ENCODE measurements at places on chromosomes 11 and 22.

- DNase-seq = no peak
Measured at GRCh38 chr11:46149826-46150225, 28.6 kb upstream of the PHF21A start.

DNA sequence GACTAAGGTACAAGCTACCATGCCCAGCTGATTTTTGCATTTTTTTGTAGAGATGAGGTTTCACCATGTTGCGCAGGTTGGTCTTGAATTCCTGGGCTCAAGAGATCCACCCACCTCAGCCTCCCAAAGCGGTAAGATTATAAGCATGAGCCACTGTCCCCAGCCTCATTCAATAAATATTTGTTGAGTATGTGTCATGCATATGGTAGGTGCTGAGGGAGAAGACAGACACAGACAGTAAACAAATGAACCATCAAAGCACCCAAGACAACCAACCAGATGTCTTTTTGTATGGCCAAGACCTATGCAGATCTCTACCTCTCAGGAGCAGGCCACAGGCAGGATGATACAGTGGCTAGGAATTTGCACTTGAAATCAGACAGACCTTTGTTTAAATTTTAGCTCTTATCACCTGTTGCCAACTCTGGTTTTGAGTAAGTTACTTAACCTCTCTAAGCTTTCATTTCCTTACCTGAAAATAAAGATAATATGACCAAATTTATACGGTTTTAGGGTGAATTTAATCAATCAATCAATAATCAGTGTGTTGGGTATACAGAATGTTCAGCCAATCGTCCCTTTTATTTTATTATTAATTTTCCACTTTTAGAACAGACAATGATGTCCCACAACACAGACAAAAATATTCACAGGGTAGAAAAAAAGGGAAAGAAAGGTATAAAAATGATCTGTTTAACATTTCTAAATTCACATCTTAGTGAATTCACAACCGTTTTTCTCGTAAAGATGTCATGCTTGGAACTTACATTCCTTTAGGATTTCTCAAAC lies 128.2 kb downstream of the SGSM3 start:
- no peak for DNase-seq

- DNase-seq = no peak
Measured at GRCh38 chr11:130912552-130912951, 3.7 kb downstream of the SNX19 start.

GRCh38 chr11:46006418-46007070 lies 84.1 kb downstream of the LARGE2 start:
- no peak for DNase-seq

GRCh38 chr11:64917663-64917995 lies 620 bp upstream of the ATG2A start:
- no peak for DNase-seq

- no peak for DNase-seq
Measured at GRCh38 chr11:96188243-96189006, 154.6 kb downstream of the MAML2 start.

DNA sequence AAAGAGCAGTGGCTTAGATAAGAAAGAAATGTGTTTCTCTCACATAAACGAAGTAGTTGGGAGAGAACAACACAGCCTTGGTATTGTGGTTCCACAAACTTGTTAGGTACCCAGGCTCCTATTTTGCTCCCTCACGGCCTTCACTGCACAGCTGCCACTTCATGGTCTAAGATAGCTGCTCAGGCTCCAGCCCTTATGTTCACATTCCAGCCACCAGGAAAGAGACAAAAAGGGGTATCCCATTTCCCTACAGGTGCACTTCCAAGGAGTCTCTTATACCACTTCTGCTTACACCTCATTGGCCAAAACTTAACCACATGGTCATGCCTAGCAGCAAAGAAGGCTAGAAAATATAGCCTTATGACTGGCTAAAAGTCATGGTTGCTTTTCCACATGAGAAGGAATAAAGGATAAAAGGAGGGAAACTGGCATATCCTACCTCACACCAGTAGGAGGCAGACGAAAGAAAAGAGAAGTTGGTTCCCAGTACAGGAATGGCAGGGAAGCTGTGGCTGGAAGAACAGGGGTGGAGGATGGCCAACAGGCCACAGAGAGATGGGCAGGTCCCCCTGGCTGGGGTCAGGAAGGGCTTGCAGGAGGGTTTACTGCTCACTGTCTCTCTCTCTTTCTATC lies 5.4 kb upstream of the HDHD5 start:
- DNase-seq = no peak

- DNase-seq = no peak
Measured at GRCh38 chr11:64406221-64406946, 47.4 kb downstream of the RPS6KA4 start.

GRCh38 chr11:123137431-123138224 lies 57.4 kb downstream of the CLMP start:
- no peak for DNase-seq

DNA sequence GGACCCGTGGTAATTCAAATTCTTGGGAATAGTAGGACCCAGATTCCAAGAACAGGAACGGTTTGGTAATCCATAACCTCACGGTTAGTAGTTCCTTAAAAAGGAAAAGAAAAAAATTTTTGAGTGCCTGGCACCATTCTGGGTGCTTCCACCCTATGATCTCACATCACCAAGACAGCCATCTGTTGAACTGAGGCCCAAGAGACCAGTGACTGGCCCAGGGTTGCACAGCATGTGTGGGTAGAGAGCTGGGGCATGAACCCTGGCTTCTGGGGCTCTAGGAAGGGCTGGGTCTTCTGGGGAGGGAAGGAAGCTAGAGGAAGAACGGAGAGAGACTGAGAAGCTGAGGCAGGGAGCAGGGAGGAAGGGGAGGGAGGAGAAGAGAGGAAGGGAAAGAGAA lies 4.7 kb upstream of the SPI1 start:
- DNase-seq = no peak

- no peak for DNase-seq
Measured at GRCh38 chr11:34373727-34374126, 15.9 kb upstream of the ABTB2 start.

GRCh38 chr11:477052-477715 lies 27.1 kb downstream of the PTDSS2 start:
- no peak for DNase-seq

DNA sequence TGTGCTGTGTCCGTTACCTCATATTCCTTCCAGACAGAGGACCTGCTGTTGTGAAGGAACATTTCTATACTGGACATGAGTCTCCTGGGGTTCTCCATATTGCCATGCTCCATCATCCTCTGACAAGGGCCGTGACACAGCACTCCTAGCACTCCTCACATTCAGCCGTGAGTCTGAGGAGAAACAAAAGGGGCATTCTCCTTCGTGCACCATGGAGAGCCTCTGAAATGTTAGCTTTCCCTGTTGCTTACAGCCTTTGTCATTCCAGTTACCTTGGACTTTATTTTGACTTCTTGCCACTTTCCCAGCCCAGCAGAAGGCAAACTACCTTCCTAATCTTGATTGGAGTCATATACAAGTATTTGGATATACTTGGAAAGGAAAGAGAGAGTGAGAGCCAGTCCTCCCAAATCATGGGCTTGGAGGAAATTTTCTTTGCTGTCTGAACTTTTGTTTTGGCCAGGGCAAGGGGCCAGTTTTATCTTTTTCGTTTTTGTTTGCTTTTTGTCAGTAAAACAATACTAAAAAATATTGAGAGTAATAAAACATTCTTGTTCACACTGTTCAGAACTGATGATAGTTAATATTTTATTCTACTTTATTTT lies 29.1 kb upstream of the TECTA start:
- DNase-seq = no peak

- DNase-seq = no peak
Measured at GRCh38 chr22:37999640-38000272, 15.4 kb upstream of the SOX10 start.

- no peak for DNase-seq
Measured at GRCh38 chr11:129881570-129882170, 13.7 kb downstream of the NFRKB start.

DNA sequence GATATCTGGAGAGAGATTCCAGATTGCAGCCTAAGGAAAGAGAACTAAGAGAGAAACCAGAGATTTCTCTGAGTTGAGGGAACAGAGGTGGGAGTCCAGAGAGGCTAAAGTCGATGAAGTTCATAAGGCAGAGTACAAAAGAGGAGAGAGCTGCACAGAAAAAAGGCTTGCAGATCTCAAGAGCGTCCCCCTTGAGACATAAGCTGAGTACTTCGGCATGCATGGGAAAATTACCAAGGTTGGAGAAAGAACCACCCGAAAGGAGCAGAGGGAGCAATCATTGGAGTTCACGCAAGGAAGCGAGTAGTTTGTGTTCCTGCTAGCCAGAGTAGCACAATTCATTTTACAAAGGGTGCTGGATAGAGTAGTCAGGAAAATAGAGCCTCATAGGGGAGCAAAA lies 293.5 kb downstream of the TMEM135 start:
- DNase-seq = no peak

GRCh38 chr11:129090056-129090455 lies 102.1 kb downstream of the ARHGAP32 start:
- no peak for DNase-seq

- DNase-seq = no peak
Measured at GRCh38 chr11:79152511-79152910, 288.3 kb downstream of the TENM4 start.

GRCh38 chr11:4713241-4713640 lies 8.7 kb downstream of the MMP26 start:
- no peak for DNase-seq

- no peak for DNase-seq
Measured at GRCh38 chr11:90757849-90758494, 535.1 kb upstream of the CHORDC1 start.

GRCh38 chr11:77725433-77725832 lies 87.8 kb upstream of the CLNS1A start:
- no peak for DNase-seq

DNA sequence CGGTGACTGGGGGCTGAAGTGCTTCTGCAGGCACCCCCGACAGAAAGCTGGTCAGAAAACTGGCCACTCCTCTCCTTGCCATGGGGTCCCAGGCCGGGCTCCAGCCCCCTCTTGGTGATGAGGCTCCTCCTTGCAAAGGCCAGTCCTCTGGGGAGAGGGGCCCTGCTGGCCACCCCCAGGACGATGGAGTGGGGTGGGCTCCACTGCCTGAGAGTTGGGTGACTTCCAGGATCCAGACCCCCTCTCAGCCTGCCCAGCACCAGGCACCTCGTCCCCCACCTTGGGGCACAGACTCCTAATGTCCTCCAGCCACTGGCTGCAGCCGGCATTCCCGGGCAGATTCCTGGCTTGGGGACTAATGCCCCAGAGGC lies 441 bp upstream of the RPS6KA4 start:
- no peak for DNase-seq

- no peak for DNase-seq
Measured at GRCh38 chr11:64253481-64253880, 2.2 kb downstream of the PLCB3 start.

- no peak for DNase-seq
Measured at GRCh38 chr11:63763496-63764339, 4.9 kb downstream of the ZFTA start.

GRCh38 chr22:47090591-47091245 lies 328.3 kb downstream of the TBC1D22A start:
- no peak for DNase-seq

DNA sequence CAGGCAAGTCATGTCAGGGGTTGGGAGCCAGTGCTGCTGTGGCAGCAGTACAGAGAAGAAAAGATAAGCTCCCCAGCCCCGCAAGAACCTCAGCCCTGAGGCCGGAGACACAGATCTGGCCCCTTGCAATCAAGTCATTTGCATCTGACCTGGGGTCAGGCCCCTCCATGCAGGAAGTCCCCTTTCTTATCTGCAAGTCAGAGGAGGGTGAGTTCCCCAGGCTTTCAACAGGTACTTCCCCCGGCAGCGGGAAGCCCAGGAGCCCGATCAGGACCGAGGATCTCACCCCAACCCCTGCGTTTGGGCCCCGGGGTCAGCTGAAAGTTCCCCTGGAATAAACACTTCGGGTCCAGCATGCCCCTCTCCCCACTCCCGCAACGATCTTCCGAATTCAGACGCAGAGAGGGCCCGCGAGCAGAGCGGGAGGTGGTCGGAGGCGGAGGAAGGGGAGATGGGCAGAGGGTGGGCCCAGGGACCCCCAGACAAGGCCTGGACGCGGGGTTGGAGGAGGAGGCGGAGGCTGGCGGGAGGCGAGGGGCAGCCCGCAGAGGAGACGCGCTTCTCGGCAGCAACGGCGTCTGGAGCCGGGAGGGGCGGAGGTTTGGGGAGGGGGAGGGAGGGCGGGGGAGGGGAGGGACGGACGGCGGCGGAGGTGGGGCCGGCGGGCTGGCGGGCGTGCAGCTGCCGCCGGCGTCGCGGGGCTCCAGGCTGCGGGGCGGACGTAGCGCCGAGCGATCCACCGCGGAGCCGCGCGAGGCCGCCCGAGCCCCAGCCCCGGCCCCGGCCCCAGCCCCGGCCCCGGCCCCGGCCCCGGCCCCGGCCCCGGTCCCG lies at the start of gene TSPAN18:
Gene TSPAN18, plus strand, starts transcription at position 680 of the 831 bp plus-strand sequence. CDS start 179,455 bp downstream, outside the sequence.
- DNase-seq = no peak

GRCh38 chr11:206002-206384 lies 1.2 kb downstream of the BET1L start:
- DNase-seq = no peak

GRCh38 chr11:120205596-120206161 lies 5.2 kb upstream of the OAF start:
- no peak for DNase-seq

- DNase-seq = no peak
Measured at GRCh38 chr11:70861559-70861958, 390.8 kb downstream of the SHANK2 start.

DNA sequence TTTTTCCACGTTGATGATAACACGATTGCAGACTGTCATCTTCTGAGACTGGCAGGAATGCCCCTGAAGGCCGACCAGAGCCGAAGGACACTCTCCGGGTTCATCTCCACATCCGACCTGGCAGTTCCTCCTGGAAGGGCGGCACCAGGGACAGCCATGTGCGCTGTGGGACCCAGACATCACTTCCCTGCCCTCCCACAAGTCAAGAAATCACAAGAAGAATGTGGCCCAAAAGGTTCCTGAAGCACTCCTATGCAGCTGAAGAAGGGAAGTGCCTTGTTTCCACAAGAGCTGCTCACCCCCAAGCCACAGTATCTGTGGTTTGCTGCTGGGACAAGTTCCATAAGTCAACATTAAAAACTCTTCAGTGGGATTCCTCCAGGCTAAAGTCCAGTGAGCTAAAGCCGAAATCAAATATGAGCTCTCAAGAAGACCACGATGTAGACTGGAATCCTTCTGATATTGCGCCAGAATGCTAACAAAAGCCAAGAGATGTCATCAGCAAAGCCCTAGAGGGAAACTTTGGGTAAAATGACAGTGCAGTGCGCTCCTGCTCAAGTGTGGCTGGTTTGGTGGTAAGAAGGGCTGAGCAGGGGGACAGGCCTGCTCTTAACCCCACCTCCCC lies 21.2 kb downstream of the PACSIN2 start:
- no peak for DNase-seq

DNA sequence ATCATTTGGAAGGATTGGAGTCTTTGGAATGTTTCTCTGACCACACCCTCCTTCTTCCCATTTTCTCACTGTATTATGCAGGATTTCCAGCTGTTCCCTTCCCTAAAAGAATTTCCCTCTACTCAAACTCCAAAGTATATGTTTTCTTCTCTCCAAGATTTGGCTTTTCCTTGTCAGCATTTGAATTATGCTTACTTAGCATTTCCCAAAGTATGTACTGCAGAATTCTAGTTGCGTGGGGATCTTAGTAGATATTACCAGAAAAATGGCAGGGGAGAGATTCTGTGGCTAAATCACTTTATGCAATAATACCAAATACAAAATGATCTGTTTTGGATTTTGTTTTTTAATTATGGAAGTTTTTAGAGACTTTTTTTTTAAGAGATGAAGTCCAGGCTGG lies 142.3 kb downstream of the OR4C45 start:
- no peak for DNase-seq

Measured in stimulated activated CD8-positive, alpha-beta memory T cell treated with anti-CD3 and anti-CD28 coated beads, Interleukin-2, amount 100 ng/mL, for 1 hour (primary cell).